ENCODE measurements at places on chromosomes 1 and 21. TPM values are rescaled to one million over a fixed set of nuclear protein-coding genes. Genes with fewer than 3 reads are reported as not detected.

PRDX6 gene
- total RNA-seq: 109 TPM

FBLIM1 gene
- 96.4 TPM for total RNA-seq

ESRRG gene
- total RNA-seq: not detected

INKA2 gene
- 6.6 TPM for total RNA-seq

RGS13 gene
- total RNA-seq: not detected

OR6N1 gene
- not detected for total RNA-seq

SLC45A3 gene
- 43.8 TPM for total RNA-seq

PLA2G4A gene
- total RNA-seq: 14.8 TPM

C1orf56 gene
- total RNA-seq: 1.6 TPM

CDC73 gene
- total RNA-seq: 16.0 TPM

RGL1 gene
- 39.5 TPM for total RNA-seq

CNR2 gene
- not detected for total RNA-seq

SIM2 gene
- total RNA-seq: not detected

FMO5 gene
- total RNA-seq: 2.9 TPM

ZSWIM5 gene
- 10.1 TPM for total RNA-seq

RHD gene
- 0.33 TPM for total RNA-seq

MRAP gene
- total RNA-seq: not detected

RFX5 gene
- total RNA-seq: 46.7 TPM

PLEKHG5 gene
- 17.6 TPM for total RNA-seq

ANKRD45 gene
- under 0.01 TPM for total RNA-seq

KIF17 gene
- 23.4 TPM for total RNA-seq

C1orf74 gene
- 2.0 TPM for total RNA-seq

CD160 gene
- total RNA-seq: not detected

LAD1 gene
- total RNA-seq: 0.22 TPM

SMIM1 gene
- 0.17 TPM for total RNA-seq

GRIK1 gene
- total RNA-seq: 11.6 TPM

ZNF695 gene
- 1.5 TPM for total RNA-seq

EDEM3 gene
- total RNA-seq: 58.0 TPM

TIAM1 gene
- 0.34 TPM for total RNA-seq

ETV3L gene
- total RNA-seq: not detected

MSH4 gene
- 0.17 TPM for total RNA-seq

AHCTF1 gene
- total RNA-seq: 32.1 TPM

SDC3 gene
- total RNA-seq: 43.4 TPM

FCGR1A gene
- not detected for total RNA-seq

B3GALT2 gene
- 2.2 TPM for total RNA-seq

Measured in dermis lymphatic vessel endothelial cell (primary cell).